Activated CD8-positive, alpha-beta T cell treated with anti-CD3 and anti-CD28 coated beads, Interleukin-2, amount 10 ng/mL, durations not matched to agents 7 days and 5 days (primary cell): ENCODE measurements at places on chromosomes 13 and 19. TPM values are rescaled to one million over a fixed set of nuclear protein-coding genes. Genes with fewer than 3 reads are reported as not detected.
A peak's percentile ranks its signal among the peaks of the same experiment; 100 is the strongest.

- peak; percentile 71 for DNase-seq
Observed at GRCh38 chr19:18496167-18496979, 25.5 kb downstream of the ELL start.

Gene CPAMD8
- total RNA-seq: 0.11 TPM

Gene UNC13A
- total RNA-seq: 0.03 TPM

GRCh38 chr13:101417043-101417406, 717 bp upstream of the NALCN start:
- no peak for DNase-seq

GRCh38 chr13:113902986-113903775, 39.3 kb upstream of the GAS6 start:
- DNase-seq: peak; percentile 16

Gene SHISA7
- total RNA-seq: not detected

Gene ZNF577
- 7.6 TPM for total RNA-seq

DNA sequence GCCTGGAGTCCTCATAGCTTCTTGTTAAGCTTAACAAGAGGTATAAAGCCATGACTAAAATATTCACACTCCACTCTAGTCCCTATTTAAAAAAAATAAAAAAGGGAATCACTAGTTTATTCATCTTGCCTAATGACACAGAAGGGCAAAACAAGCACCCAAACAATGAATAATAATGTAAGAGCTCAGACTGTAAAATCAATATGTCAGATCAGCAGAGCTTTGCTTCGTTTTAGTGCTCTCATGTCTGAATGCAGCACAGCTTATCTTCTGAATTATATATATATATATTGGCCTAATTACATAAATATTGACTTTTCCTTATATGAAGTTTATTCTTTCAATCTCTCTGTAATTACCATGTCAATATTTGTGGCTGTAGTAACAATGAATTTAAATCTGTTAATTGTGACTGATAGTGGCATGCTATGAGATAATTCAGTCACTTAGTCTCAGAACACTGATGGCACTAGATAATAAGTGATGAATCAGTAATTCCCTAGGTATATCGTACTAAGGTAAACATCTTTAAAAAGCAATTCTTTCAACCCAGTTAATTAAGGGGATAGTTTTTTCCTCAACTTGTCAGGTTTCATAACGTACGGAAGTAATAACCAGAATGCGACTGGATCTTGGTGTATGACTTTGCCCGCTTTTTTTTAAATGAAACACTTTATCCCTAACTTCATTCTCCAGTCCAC, 361.9 kb upstream of the GPC6 start:
- no peak for DNase-seq

- no peak for DNase-seq
Observed at GRCh38 chr13:42255886-42256285, 16.1 kb upstream of the AKAP11 start.

Gene FXYD7
- 5.2 TPM for total RNA-seq

Gene TYROBP
- 0.71 TPM for total RNA-seq
